T-helper 9 cell (primary cell): ENCODE measurements at places on chromosomes 4 and X.

DNA sequence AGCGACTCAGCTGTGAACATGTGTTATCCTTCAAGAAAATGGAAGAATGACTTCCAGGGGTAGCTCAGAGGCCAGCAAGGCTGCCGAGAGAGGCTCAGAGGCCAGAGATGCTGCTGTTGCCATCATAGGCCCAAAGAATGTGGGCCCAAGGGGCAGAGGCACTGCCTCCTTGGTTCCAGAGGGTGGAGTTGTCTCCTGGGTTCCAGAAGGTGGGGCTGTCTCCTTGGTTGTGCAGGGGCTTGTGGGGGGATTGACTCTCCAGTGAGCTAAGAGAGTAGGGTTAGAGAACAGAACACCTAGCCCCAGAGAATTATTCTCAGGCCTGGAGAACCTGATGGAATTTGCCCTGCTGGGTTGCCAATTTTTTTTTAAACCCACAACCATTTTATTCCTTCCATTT is 62.6 kb downstream of the DGKK start:
- DNase-seq, result no peak

DNA sequence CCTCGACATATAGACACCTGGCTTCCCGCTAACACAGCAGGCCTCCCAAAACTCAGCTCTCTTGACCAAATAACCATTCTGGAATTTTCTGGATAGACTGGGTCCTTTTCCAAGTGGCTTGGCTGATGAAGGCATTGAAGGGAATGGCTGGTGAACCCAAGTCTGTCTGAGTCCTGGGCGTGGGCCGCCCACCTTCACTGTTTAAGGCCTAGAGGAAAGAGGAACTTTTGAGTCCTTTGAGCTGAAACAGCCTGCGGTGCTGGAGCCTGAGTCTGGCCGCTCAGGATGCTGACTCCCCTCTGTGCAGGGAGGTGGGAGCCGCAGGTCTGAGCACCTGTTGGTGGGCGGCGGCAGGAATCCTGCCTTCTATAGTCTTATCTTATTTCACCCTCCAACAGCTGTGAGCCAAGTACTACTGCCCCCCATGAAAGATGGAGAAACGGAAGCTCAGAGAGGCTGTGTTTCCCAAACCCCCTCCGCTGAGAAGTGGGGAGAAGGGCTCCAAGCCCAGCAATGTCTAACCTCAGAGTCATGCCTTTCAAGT is 23.4 kb downstream of the ACOX3 start:
- no peak for DNase-seq

GRCh38 chrX:120790118-120790517 is 85.5 kb downstream of the CT47B1 start:
- DNase-seq, result no peak

- DNase-seq, result no peak
These were observed 75.4 kb upstream of the SPIN4 start for GRCh38 chrX:63426519-63426918.

DNA sequence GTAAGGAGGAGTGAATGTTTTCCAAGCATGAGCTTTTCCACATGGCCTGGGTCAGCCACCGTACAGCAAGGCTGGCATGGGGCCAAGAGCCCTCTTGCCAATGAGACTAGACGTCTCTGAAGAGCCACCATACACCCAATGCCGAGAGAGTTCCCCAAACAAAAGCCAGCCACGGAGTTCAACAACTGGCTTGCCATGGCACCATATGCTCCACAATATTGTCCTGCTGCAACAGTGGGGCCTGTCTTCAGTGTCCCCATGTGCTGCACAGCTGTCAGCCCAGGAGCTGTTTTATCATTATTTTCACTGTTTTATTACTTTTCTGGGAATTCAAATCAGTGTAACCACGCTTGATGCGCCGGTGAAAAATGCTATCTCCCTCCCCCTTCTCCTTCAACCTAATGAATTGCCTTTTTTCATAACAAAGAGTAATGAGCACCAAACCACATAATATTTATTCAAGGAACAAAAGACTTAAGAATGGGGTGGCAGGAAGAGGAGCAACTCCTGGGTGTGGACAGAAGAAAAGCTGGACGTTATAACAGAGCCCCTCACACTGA is 18.4 kb downstream of the MAML3 start:
- no peak for DNase-seq

DNA sequence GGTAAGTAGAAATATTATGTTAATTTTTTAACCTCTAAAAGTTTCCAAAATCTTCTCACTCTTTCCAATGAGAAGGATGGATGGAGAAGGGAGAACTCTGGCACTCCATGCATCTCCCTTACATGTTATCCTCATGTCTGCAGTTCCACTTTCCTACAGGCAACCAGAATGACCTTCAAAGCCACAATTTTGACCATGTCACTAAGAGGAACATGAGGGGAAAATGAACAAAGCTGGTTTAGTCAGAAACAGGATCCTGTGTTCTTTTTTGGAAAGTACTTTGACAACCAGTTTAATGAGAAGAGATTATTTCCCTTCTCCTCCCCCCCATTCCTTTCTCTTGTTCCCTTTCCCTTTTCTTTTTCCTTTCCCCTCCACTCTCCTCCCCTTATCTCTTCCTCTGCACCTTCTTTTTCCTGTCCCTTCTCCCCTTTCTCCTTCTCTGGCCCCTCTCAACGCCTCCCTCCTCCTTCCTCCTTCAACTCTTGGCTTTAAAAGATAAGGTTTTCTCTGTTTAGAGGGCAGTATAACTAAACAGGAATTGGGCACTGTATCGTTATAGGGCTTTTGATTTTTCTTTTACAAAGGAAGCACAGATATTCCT is 42.5 kb downstream of the DTHD1 start:
- no peak for DNase-seq

- DNase-seq, result no peak
These were observed 93.0 kb upstream of the MTM1 start for GRCh38 chrX:150475461-150475860.

DNA sequence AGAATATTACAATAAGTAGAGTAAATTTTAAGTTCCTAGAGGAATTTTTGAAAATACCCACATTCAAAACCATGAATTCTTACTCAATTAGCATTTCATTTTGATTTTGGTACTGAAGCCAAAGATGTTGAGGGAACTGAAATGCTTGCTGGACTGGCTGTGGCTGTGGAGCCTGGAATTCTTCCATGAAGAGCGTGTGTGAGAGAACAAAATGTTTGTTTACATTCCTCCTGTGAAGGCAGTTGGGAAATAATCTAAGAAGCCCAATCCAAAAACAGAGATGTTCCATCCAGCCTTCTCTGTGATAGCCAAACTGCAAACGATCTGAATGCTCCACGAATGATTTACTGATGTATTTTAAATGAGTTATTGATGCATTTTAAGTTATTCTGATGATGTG is 3.8 kb upstream of the ADH1B start:
- DNase-seq, result no peak

- no peak for DNase-seq
These were observed 29.4 kb upstream of the OPHN1 start for GRCh38 chrX:68462653-68463052.

DNA sequence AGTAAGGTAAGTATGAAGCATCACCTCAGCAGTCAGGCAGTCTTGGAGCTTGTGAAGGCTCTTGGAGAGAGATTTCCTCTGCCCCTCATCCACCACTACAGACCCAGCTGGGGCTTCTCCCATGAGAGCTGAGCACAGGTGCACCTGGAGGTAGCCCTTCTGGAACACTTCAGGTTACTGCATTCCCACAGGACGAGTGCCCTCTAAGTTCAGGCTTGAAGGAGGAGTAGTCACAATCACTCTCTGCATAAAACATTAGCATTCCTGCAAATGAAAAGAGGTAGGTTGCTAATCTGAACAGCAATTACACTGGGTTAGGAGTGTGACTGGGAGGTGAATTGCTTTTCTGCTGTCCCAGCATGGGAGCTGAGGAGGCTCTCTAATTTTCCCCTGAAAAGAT is 308.8 kb downstream of the TEX13C start:
- DNase-seq, result no peak

DNA sequence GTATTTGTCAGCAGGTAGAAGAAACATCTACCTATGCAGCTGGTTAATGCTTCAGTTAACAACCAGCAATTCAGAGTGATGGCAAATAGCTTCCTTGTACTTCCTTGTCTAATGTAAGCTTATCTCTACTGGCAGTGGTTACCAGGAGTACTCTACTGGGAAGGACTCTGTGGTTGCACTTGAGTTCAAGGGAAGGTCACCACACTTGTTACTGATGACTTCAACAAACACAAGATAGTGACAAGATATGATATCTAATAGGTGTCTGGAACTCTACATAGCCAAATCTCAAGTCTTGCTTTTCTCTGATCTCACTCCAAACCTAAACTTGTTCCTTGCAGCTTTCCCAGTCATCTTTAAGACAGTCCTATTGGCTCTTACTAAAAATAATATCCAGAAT is 1644.9 kb upstream of the TENM3 start:
- no peak for DNase-seq

DNA sequence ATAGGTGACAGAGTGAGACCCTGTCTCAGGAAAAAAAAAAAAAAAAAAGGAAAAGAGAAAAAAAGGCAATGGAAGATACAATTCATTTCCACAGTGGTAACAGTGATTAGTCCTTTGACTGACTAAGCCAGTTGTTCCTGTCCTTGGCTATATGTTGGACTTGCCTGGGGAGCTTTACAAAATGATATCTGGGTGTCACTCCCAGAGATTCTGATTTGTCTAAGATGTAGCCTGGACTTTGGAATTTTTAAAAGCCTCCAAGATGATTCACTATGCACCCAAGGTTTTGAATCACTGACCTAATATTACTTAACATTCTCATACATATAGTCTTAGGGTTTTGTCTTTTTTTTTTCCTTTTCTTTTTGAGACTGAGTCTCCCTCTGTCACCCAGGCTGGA is 16.9 kb downstream of the HELQ start:
- no peak for DNase-seq

- DNase-seq, result no peak
These were observed 696.3 kb downstream of the PCDH7 start for GRCh38 chr4:31416498-31416897.

DNA sequence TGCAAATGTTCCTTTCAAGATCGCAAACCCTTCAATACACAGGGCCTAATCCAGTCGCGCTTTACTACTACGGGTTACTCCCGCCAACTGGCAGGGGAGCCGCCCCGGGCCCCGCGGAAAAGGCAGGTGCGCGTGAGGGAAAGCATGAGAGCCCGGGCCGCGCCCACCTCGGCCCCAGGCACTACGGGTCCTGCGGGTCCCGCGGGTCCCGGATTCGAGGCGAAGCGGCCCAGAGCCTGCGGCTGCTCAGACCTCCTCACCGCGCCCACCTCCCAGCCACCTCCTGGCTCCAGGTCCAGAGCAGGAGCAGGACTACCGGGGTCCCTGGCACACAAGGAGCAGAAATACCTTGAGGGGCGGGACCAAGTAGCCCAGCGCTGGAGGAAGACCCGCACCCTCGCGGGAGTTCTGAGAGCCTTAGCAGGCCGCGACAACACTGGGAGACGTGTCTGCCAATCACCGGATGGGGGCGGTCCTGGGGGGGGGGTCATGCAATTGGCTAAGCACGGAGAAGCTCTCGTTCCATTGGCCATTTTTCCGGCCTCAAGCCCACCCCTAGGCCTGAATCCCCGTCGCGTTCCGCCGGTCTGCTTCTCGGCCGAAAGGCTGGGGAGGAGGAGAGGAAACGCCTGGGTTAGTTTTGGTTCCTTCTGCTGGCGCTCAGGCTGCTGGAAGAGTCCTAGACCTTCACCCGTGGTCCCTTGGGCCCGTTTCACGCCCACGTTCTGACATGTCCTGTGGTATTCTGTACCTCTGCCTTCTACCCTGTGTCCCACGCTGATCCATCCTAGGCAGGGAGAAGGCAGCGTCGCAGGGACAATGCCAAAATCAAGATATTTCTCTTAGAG is 29.0 kb downstream of the ERVMER34-1 start:
- peak; percentile 80 for DNase-seq

DNA sequence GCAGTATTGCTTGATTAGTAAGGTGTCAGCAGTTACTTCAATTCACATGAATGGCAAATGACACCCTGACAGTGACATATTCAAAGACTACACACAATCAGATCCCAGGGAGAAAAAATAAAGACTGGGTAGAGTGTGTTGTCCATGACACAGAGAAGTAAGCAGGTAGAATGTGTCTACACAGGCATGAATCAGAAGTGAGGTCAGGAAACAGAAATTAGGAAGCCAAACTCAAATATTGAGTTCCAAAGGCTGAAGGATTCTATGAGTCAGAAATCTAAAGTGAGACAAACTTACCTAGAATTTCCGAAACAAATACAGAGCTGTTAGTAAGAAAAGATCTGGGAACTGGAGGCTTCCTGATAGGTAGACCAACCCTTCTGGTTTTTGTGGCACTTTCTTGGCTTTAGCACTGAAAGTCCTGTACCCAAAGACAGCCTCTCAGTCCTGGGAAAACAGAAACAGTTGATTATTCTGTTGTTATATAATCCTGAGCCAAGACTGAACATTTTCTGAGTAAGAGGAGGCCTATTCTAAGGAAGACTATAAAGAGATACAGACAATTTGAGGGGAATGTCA is 24.3 kb upstream of the GLRA2 start:
- no peak for DNase-seq

GRCh38 chr4:145602129-145602760 is 16.9 kb upstream of the MMAA start:
- DNase-seq, result no peak

DNA sequence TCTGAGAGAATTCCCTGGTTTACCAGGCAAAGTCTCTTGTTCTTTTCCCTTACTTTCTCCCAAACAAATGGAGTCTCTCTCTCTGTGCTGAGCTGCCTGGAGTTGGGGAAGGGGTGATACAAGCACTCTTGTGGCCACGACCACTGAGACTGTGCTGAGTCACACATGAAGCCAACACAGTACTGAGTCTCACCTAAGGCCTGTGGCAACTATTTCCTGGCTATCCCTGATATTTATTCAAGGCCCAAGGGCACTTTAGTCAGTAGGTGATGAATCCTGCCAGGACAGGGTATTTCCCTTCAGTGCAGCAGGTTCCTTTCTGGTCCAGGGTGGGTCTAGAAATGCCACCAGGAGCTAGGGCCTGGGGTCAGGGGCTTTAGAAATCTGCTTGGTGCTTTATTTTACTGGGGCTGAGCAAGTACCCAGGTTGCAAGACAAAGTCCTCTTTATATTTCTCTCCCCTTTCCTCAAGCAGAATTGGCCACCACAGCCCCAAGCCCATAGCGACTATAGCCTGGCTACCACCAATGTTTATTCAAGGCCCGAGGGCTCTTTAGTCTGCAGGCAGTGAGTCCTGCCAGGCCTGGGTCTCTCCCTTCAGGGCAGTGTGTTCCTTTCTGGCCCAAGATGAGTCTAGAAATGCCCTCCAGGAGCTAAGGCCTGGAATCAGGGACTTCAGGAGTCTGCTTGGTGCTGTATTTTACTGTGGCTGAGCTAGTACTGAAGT is 10.5 kb downstream of the ARL13A start:
- no peak for DNase-seq

DNA sequence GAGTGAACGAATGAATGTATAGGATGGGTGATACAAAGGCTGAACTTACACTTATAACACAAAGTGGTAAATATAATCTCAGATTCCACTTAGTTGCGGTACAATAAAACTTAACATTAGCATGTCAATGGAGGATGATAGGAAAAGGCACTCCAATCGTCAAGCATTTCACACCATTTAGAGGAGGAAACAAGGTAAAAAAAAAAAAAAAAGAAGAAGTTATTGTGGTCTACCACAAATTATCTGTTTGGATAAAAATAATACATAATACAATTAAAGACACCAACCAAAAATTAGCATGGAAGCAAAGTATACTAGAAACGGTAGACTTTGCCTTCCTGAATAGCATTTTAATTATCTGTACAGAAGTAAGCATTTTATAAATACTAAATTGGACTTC is 205.5 kb downstream of the PPP3CA start:
- DNase-seq, result no peak
